ENCODE measurements at places on chromosomes 13 and 19. TPM values are rescaled to one million over a fixed set of nuclear protein-coding genes. Genes with fewer than 3 reads are reported as not detected.

DNA sequence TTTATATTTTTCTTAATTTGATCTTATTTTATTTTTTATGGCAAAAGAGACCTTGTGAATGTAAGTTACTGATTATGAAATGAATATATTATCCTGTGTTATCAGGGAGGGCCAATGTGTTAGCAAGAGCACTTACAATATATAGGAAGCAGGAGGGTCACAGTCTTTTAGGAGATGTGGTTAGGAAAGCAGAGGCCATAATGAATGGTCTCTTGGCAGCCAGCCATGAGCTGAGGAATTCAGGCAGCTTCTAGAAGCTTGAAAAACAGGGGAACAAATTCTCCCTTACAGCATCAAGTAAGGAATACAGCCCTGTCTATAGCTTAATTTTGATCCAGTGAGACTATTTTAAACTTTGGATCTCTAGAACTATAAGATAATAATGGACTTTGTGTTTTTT lies 2374.6 kb downstream of the PCDH9 start:
- no peak overlapping the region for H3K4me3 ChIP-seq
- H3K27ac ChIP-seq: no peak overlapping the region
- no peaks in the 10 kb centered on the region for H3K27me3 ChIP-seq
- no peaks in the 10 kb centered on the region for H3K4me1 ChIP-seq
- H3K36me3 ChIP-seq: no peaks in the 10 kb centered on the region

GRCh38 chr13:39516096-39516495 lies 86.9 kb downstream of the LHFPL6 start:
- H3K27ac ChIP-seq: no peak overlapping the region
- no peak overlapping the region for H3K4me3 ChIP-seq
- DNase-seq: no peak
- no peaks in the 10 kb centered on the region for H3K27me3 ChIP-seq
- no peaks in the 10 kb centered on the region for H3K36me3 ChIP-seq

GRCh38 chr19:12838182-12838885 lies at the start of gene MAST1:
MAST1 (plus strand) TSS chr19:12838515; CDS start chr19:12838573, 58 bp downstream.
- H3K4me1 ChIP-seq: peaks cover 41% of the 10 kb centered on the region
- no peak within 1 kb of the TSS for H3K4me3 ChIP-seq
- H3K27ac ChIP-seq: no peak within 1 kb of the TSS
- peak; percentile 59 for DNase-seq
- H3K27me3 ChIP-seq: peaks cover 39% of the 10 kb centered on the region
- H3K36me3 ChIP-seq: no peaks in the 10 kb centered on the region

DNA sequence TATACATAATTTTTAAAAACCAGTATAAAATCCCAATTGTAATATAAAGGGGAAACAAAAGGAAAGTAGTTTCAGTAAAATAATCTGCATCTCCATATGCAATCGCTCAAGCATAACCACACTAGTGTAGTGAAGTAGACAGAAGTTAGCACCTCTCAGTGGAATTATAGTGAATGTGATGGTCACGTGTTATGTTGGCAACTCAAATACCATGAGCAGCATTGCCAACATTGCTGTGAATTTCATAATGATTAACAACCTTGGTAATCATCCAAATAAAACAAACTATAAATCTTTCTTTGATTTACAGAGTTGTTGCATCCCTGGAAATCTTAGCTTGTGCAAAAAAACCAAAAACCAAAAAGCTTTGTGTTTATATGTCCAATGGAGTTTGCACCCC lies 77.3 kb upstream of the SIAH3 start:
- H3K27ac ChIP-seq: no peak overlapping the region
- DNase-seq: no peak
- H3K4me3 ChIP-seq: no peak overlapping the region
- H3K27me3 ChIP-seq: peaks cover 3% of the 10 kb centered on the region
- no peaks in the 10 kb centered on the region for H3K4me1 ChIP-seq
- no peaks in the 10 kb centered on the region for H3K36me3 ChIP-seq

The ZNF345 gene
- total RNA-seq: 9.1 TPM

- H3K27ac ChIP-seq: no peak overlapping the region
- H3K36me3 ChIP-seq: no peaks in the 10 kb centered on the region
- H3K27me3 ChIP-seq: no peaks in the 10 kb centered on the region
- no peak for DNase-seq
- H3K4me1 ChIP-seq: no peaks in the 10 kb centered on the region
These were observed 15.9 kb upstream of the IGLON5 start for GRCh38 chr19:51295382-51296126.

- peaks cover 4% of the 10 kb centered on the region for H3K27me3 ChIP-seq
- H3K4me3 ChIP-seq: no peak within 1 kb of the TSS
- H3K27ac ChIP-seq: no peak within 1 kb of the TSS
- DNase-seq: no peak
- H3K36me3 ChIP-seq: no peaks in the 10 kb centered on the region
These were observed at the start of gene PRR36 for GRCh38 chr19:7874076-7874896. PRR36 (minus strand) TSS chr19:7874390; CDS start chr19:7873689, 701 bp downstream.

DNA sequence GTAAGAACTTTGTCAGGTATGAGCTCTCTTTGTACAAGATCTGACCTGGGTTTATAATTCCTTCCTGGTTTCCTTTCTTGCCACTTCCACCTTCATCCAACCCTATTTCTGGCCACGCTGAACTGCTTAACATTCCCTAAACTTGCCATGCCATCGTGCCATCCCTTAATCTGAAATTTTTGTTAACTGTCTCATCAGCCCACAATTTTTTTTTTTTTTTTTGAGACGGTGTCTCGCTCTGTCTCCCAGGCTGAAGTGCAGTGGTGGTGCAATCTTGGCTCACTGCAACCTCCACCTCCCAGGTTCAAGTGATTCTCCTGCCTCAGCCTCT lies 144.6 kb downstream of the GGACT start:
- no peak overlapping the region for H3K27ac ChIP-seq
- H3K27me3 ChIP-seq: no peaks in the 10 kb centered on the region
- H3K4me1 ChIP-seq: no peaks in the 10 kb centered on the region
- H3K4me3 ChIP-seq: no peak overlapping the region
- H3K36me3 ChIP-seq: no peaks in the 10 kb centered on the region

GRCh38 chr19:30229525-30230174 lies 142.5 kb upstream of the ZNF536 start:
- no peak for DNase-seq
- H3K27ac ChIP-seq: no peak overlapping the region
- H3K36me3 ChIP-seq: no peaks in the 10 kb centered on the region
- H3K4me3 ChIP-seq: no peak overlapping the region
- peaks cover 35% of the 10 kb centered on the region for H3K4me1 ChIP-seq

DNA sequence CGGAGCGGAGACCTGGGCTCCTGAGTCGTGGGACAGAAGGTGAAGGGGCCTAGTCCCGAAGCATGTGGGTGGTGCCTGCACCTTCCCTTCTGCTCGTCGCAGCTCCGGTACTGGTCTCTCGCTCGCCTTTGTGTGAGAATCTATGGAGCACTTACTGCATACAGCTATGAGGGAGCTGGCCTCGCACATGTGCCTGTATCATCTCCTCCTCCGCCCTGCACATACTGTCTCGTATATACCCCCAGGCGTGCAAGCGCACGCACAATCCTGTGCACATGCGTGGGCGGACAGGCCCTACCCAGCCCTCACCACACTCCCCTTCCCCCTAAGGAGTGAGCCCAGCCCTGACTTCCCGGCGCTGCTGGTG lies 8.7 kb downstream of the PIK3R2 start:
- H3K36me3 ChIP-seq: peaks cover 9% of the 10 kb centered on the region
- peaks cover 9% of the 10 kb centered on the region for H3K4me1 ChIP-seq
- H3K4me3 ChIP-seq: peak overlapping the region; percentile 41
- DNase-seq: no peak

The STOML3 gene
- not detected for total RNA-seq

The KLK14 gene
- total RNA-seq: 0.35 TPM

DNA sequence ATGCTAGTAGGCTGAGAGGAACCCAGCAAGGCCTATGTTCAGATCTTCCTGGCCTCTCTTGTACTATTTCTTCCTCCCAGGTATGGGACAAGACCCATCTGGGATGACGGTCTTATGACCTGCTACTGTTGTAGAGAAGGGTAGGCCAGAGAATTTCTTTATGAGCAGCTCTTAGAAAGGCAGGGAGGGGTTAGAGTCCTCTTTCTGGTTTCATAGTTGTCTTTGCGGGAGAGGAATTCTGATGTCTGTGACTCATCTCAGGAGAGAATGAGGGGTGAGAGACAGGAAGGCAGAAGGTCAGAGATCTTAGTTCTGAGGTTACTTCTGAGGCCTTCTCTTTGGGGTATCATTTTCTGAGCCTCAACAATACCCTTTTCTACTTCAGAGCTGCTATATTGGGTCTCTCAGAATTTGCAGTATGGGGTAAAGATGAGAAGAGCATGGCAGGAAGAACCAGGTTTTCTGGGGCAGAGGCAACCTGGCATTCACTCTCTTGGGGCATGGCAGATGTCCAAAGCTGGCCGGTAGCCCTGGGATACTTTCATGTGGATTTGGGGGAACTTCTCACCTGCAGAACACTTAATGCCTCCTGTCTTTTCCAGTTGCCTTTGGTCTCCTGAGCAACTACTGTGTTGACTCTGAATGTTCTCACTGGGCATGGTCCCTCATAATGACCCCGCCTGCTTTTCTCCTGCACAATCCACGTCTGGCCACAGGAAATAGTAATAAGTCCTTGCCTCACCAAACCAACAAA lies 154.4 kb downstream of the GGACT start:
- peak; percentile 43 for DNase-seq
- H3K4me3 ChIP-seq: no peak overlapping the region
- no peaks in the 10 kb centered on the region for H3K27me3 ChIP-seq
- no peaks in the 10 kb centered on the region for H3K4me1 ChIP-seq
- no peak overlapping the region for H3K27ac ChIP-seq
- no peaks in the 10 kb centered on the region for H3K36me3 ChIP-seq

The EPSTI1 gene
- 81.2 TPM for total RNA-seq

All from CD4-positive, CD25-positive, alpha-beta regulatory T cell (primary cell).